ENCODE measurements at places on chromosomes 1 and 21.

GRCh38 chr1:16181887-16182719, 26.2 kb upstream of the EPHA2 start:
- DNase-seq: no peak

DNA sequence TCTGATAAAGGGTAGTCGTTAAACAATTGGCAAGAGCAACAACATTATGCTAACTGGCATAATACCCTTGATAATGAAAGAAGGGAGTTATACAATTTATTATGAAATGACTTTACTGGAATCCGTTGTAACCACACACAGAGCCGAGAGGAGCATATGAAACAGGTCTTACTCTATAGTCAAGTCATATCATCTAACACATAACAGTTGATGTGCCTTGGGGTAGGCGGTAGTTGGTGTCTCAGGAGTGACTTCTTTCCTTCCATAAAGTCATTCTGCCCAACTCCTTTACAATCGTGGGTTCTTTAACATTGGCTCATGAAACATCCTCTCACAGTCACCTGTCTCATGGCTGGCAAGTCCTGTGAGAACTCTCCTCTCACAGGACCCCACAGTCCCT, 225.2 kb downstream of the LTN1 start:
- no peak for DNase-seq

DNA sequence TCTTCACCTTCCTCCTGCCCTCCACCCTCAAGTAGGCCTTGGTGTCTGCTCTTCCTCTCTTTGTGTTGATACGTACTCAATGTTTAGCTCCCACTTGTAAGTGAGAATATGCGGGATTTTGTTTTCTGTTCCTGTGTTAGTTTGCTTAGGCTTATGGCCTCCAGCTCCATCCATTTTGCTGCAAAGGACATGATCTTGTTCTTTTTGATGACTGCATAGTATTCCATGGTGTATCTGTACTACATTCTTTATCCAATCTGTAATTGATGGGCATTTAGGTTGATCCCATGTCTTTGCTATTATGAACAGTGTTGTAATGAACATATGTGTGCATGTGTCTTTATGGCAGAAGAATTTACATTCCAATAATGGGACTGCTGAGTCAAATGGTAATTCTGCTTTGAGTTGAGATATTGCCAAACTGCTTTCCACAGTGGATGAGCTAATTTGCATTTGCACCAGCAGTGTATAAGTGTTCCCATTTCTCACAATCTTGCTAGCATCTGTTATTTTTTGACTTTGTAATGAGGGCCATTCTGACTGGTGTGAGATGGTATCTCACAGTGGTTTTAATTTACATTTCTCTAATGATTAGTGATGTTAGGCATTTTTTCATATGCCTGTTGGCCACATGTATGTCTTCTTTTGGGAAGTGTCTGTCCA, 272.7 kb downstream of the SDCCAG8 start:
- no peak for DNase-seq

DNA sequence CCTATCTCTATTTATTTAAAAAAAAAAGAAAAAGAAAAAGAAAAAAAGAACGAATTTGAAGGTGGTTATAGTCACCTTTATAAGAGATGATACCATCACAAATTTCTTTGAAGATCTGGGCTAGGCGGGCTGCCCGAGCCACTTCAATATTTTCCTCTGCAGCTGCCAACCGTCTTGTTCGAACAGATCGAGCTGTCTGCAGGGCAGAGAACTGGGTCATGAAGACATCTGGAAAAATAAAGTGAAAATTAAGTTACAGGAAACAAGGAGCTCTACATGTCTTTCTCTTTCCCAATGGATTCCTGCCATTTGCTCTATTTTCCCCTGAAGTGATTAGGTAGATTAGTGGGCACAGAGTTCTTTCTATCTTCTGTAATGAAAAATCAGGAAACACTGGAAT, 31.9 kb downstream of the RUSC1 start:
- no peak for DNase-seq

GRCh38 chr1:112643080-112643479, 23.4 kb downstream of the CAPZA1 start:
- no peak for DNase-seq

GRCh38 chr1:54047384-54048305, 5.4 kb downstream of the TMEM59 start:
- DNase-seq: no peak

GRCh38 chr1:233025157-233025556, 74.7 kb downstream of the NTPCR start:
- DNase-seq: peak; percentile 45

GRCh38 chr1:77977989-77978292, 931 bp downstream of the FUBP1 start:
- DNase-seq: no peak

GRCh38 chr1:84888753-84889152, 4.3 kb downstream of the LPAR3 start:
- no peak for DNase-seq

- no peak for DNase-seq
These were observed 918.0 kb downstream of the LTN1 start for GRCh38 chr21:28074676-28075075.

DNA sequence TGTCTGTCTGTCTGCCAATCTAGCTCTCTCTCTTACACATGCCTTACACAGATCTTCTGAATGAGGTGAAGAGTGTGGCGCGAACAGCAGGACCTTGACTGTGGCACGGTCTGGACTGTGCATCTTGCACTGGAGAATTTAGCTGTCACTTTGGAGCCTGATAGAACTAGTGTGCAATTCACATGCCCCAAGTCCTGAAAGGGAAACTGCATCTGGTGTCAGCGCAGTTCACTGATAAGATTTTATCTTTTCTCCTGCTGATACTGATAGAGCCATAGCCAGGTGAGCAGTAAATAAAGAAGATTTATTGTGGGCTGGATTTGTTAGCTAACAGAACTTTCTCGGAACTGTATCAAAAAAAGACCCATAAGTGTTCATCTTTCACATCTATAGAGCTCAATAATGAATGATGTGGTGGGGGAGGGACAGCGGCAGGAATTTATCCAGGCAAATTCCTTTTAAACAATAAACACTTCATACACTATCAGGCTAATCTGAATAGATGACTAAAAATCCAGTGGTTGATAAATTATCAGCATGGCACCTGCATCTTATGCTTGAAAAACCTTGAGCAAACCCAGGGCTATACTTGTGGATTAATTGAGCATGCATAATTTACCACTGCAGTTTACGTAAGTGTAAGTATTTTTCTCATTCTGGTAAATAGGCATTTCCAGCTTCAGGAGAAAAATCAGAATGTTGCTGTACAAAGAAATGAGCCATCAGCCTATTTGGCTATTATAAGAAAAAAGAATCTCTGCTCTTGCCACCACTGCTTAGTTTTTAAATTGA, 104.1 kb downstream of the NTNG1 start:
- DNase-seq: no peak

GRCh38 chr1:210099921-210100320, 132.7 kb upstream of the SERTAD4 start:
- no peak for DNase-seq
